ENCODE measurements at places on chromosomes 6 and 20.
A peak's percentile ranks its signal among the peaks of the same experiment; 100 is the strongest.

DNA sequence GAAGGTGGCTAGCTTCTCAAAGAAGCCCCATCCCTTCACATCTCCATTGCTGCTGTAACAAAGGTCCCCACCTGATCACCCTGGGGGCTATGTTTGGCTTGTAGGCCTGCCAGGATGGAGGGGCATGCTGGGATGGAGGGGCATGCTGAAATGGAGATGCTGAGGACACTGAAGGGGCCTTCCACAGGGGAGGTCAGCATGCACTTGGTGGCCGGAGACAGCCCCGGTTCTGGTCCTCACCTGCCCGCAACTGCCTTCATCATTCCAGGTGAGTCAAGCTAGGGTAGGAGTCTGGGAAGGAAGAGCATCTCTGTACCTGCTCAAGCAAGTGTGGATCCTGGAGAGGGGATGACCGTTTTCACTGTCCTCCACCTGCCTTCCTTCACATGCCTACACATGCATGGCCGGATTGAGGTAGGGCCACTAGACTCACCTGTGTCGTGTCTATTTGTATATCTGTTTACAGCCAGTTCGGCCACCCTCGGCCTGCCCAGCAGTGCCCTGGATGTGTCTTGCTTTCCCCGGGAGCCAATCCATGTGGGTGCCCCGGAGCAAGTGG is 6.0 kb downstream of the L3MBTL1 start:
- no peak for DNase-seq

DNA sequence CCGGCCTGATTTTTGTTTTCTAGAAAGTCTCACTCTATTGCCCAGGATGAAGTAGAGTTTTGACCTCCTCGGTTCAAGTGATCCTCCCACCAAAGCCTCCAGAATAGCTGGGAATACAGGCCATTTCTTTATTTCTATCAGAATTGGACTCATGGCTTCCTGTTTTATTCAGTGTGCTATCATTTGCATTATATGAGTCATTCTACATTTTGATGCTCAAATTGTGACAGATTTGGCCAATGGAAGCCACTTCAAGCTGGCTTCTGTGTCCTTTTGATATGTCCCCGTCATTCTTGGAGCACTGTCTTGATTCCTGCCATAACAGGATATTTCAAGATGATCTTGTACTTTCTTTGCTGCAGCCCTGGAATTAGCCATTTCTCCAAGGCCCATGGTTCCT is 75.1 kb downstream of the CNBD2 start:
- no peak for DNase-seq

DNA sequence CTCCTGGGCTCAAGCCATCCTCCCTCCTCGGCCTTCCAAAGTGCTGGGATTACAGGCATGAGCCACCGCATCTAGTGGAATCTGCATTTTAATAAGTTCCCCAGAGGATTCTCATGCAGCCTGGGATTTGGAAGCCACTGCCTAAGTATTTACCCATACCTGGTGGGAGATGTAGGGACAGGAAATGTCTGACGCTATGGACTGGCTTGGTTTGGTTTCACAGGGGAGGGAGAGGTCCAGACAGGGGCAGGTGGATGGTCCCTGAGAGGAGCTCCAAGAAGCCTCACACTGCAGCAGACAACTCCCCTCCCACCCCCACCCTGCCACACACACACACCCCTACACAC is 4.4 kb downstream of the VSTM2L start:
- DNase-seq, result no peak

GRCh38 chr6:33834401-33835392 is 30.9 kb upstream of the MLN start:
- DNase-seq, result no peak

DNA sequence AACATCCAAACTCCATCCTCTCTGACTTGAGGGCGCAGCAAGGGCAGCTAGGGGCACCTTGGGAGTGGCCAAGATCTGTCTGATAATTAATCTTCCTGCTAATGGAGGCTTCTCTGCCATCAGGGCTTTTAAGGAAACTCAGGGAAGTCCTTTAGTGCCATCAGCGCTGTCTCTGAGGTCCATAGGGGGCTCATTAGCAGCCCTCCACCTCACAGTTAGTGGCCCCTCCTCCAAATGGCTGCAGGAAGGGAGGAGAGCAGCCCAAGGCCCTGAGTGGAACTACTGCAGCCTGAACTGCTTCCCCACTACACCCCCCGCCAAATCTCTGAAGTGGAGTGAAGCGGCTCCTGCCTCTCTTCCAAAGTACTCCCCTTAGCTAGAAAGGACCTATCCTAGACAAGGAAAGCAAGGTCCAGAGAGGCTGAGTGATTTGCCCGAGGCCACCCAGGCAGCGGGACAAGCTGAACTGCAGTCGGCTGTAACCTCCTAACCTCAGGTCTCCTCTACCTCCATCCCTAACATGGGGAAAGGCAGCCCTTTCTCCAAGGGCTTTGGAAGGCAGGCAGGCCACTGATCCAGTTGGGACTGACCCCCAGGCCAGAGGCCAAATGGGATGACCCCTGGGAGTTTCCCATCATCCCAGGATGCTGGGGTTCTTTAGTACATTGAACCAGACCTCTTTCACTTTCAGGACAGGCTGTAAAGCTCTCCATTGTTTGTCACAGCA is 39.5 kb upstream of the ZFAND3 start:
- no peak for DNase-seq

DNA sequence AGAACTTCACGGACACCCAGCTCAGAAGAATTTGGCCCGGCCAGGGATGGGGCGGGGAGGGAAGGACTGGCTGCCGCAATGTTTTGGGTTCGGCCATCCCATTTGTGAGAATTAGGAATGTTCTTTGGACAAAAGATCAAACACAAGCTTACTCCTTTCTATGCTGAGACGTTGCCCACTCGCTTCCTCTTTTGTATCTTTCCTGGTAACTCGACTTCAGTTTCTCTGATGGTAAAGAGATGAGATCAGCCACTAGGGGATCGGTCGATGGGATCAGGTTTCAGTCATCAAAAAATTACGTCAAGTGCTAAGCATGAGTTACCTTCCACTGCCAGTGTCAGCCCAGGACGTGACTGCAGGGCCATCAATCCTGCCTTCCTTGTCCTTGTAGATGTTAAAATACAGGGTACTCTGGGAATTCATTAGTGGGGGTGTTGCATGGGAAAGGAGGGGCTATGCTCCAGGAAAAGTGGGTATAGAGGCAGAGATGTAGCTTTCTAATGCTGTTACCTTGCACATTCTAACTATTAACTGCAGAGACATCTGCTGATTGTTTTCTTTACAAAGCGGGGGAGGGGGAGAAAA is 190.2 kb downstream of the TSHZ2 start:
- DNase-seq, result peak; percentile 34

GRCh38 chr6:51640021-51640420 is 447.4 kb downstream of the PKHD1 start:
- no peak for DNase-seq

GRCh38 chr20:4985658-4986057 is 15.7 kb downstream of the SLC23A2 start:
- DNase-seq, result no peak

GRCh38 chr6:69061066-69061465 is 426.0 kb downstream of the ADGRB3 start:
- no peak for DNase-seq

DNA sequence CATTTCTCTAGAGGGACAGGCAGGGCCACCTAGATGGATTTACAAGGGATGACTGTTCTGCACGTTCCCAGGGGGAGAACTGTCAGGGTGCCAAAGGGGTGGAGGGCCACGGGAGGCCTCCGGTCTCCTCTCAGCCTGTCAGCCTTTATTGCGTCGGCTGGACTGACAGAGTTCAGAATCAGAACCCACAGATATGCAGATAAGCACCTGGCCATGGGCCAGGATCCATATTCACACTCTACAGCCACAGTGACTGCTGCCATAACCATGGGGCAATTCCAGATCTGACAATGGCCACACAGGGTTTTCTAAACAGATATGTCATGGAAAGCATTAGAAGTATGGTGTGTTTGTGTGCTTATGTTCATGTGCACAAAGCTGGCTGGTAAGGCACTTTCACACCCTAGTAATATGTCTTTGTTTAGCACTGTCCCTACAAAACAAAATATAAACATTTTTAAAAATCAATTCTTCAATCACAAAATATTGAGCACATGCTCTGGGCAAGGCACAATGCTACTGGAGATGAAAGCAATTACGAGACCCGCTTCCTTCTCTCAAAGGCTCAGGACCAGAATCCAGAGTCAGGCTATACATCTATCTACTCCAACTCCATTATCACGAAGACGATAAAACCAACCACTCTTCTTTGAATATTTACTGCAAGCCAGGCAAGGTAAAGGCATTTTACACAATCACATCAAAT is 29.1 kb downstream of the TRAM2 start:
- no peak for DNase-seq

- DNase-seq, result no peak
Measured at GRCh38 chr20:21503345-21503744, 10.5 kb downstream of the NKX2-2 start.

- DNase-seq, result no peak
Measured at GRCh38 chr20:18692447-18692846, 104.6 kb downstream of the DTD1 start.

- no peak for DNase-seq
Measured at GRCh38 chr6:75081047-75081446, 124.8 kb downstream of the COL12A1 start.

- DNase-seq, result no peak
Measured at GRCh38 chr20:47907031-47907675, 121.9 kb upstream of the SULF2 start.

DNA sequence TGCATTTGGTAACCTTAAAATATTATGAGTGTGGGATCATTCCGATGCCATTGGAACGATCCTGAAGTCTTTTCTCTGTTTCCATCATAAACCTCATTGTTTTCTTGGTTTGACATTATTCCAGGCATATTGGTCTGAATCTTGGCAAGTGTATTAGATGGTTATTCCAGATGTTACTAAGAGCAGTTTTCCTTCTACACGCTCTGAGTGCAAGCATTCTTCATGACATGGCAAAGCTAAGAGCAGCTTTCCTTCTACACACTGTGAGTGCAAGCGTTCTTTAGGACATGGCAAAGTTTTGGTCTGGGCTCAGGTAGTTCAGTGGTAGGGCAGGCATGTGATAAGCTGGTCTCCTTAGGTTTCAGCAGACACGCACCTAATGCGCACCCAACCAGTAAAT is 53.0 kb downstream of the SMOC2 start:
- DNase-seq, result no peak

DNA sequence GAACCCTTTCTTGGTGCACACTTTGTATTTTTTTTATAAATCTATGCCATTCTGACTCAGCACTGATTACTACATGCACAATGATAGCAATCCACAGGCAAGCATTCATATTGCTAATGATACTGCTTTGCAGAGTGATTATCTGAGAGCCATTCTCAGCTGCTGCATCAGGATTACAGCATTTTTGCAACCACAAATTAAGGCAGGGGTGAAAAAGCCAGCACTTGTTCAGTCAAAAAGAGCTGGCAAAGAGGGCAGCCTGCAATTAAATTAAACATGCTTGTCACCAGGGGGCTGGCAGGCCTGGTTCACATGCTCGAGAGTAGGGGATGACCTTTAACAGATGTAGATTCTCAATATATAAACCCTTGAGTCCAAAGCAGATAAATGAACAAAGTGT is 40.7 kb upstream of the SLC17A4 start:
- DNase-seq, result no peak

GRCh38 chr6:11282245-11282644 is 49.8 kb upstream of the NEDD9 start:
- DNase-seq, result no peak

DNA sequence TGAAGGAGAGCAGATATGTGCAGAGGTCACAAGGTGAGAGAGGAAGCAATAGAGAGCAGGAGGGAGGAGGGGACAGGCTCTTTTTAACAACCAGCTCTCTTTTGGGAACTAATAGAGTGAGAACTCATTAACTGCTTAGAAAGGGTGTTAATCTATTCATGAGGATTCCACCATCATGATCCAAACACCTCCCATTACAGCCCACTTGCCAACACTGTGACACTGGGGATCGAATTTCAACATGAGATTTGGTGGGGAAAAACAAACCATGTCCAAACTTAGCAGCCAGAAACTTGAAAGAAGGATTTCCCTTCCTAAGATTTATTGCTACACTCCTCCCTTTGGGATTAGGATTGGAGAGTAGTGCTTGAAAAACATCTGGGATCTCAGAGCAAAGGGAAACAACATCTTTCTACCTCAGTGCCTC is 135.5 kb upstream of the PLCB4 start:
- no peak for DNase-seq

GRCh38 chr20:37627060-37627766 is 66.6 kb upstream of the CTNNBL1 start:
- DNase-seq, result peak; percentile 13

DNA sequence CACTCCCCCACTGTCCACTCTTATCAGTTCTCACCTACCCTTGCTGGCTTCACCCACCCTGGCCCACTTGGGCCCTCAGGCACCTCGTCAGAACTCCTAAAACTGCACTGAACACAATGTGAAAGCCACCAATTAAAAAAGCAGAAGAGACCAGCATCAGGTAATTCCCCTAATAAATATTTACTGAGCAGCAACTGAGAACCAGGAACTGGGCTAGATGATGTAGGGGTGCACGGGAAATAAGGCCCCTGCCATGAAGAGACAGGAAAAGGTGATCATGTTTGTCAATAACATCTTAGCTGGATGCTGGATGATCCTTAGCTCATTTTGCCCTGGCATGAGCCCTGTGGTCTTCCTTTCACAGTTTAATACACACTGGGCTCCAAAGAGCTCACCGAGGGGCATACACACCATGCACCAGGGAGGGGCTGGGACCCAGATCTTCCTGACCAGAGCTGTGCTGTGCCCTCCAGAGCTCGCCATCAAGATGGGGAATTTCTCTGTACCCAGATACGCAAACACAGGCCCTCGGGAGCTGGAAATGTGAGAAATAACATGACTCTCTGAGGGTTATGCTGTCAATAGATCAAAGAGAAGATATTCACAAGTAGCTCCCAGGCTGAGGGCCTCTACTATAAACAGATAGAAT is 113.6 kb upstream of the SLC22A16 start:
- no peak for DNase-seq

- no peak for DNase-seq
Measured at GRCh38 chr20:59376109-59376841, 75.9 kb downstream of the EDN3 start.

DNA sequence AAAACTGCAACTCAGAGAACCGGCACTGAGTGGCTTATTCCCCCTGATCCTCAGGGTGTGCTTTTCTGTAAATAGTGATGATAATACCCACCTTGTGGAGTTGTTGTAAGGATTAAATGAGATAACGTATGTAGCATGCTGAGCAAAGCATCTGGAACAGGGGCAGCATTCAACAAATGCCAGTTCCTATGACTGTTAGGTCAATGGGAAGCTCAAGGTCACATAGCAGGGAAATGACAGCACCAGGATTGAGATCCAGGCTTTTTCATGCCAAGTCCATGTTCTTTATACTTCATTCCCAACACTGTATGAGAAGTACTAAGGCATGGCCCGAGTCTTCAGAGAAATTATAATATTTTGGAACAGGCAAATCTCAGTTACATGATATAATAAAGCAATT is 5.1 kb downstream of the RCAN2 start:
- no peak for DNase-seq

GRCh38 chr6:89924231-89924630 is 30.0 kb downstream of the GJA10 start:
- no peak for DNase-seq

GRCh38 chr6:116500969-116501433 is 10.4 kb upstream of the CALHM5 start:
- no peak for DNase-seq

All from prostate gland (tissue), 2 donors.